Activated T-cell treated with anti-CD3 and anti-CD28 coated beads for 24 hours (primary cell): ENCODE measurements at places on chromosomes 6 and 20.

DNA sequence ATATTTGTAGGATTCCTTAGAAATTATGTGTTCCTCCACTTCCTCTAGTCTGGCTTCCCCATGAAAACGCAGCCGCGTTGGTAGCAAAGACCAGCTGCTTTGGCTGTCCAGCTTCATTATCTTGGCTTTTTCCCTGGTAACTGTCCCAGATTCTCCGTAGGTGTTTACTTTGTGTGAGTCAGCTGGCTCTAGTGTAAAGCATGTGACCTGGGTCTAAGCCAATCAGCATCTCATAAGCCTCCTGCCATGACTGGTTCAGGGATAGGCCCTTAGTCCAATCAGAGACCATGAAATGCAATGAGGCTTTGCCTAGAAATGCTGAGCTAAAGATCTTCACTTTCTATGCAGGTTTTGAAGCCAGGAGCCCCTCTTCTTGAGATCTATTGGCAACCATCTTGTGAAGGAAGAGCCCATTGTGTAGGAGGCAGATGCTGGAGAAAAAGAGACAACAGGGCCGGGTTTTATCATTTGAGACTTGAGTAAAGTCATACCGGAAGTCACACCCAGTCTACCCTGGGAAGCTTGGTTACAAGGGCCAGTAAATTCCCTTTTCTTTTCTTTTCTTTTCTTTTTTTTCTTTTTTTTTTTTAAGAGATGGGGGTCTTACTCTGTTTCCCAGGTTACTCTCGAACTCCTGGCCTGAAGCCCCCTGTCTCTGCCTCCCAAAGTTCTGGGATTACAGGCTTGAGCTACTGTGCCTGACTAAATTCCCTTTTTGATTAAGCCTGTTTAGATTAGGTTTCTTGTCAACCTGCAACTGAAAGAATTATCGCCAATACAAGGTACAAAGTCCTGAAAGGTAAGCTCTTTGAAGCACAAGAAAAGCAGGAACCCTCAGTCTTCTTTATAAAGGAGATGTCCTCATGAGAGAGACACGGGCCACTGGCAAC is 256.5 kb upstream of the RREB1 start:
- DNase-seq: no peak

- no peak for DNase-seq
These were observed 165.8 kb upstream of the SUPT3H start for GRCh38 chr6:45543298-45544235.

DNA sequence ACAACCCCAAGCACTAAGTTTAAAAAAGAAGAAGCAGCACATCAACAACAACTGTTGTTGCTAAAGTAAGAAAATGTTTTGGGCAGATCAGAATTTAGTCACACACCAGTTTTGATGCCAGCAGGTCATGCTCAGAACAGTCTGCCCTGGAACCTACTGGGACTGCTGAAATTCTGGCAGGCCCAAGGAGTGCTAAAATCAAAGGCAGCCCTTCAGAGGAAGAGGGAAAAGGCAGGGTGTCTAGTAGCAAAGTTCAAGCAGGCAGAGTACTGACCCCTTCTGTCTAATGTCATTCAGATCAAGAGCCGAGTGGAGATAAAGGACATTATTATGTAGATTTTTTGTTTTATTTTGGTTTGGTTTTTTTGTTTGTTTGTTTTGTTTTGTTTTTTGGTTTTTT is 96.6 kb upstream of the LOC128125822 start:
- DNase-seq: no peak

DNA sequence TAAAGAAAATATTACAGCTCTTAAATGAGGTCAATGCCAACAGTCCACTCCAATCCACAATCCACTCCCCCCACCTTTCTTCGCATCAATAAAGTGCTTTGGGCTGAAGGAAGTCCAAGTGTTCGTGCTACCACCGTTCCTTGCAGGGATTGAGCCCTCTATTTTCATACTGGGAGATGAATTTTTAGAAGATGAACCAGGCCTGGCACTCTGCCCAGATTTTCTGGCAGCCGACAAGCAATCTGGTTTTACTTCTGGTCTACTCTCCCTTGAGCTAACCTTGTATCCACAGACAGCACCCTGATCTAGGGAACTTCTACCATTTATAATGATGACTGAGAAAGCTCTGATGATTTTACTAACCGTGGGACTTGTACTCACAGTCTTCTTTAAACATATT is 72.3 kb downstream of the BTBD9 start:
- no peak for DNase-seq

- no peak for DNase-seq
These were observed 392.4 kb upstream of the SOX4 start for GRCh38 chr6:21201187-21201586.

DNA sequence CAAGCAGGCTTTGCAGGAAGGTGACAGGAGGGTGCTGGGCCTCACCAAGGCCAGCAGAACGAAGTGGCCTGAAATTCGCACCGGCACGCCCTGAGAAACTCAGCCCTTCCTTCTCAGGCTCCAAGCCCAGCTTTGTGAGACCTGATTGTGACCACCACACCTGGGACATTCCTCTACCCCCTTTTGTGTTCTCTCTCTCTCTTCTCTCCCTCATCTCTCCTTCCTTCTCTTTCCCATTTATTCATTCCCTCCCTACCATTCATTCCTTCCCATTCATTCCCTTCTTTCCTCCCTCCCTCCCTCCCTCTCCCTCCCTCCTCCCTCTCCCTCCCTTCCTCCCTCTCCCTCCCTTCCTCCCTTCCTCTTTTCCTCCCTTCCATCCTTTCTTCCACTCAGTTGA is 8.8 kb downstream of the CD93 start:
- no peak for DNase-seq

- DNase-seq: no peak
These were observed 127.7 kb downstream of the ALDH8A1 start for GRCh38 chr6:134821928-134822864.
